Psoas muscle (tissue), 8 donors: ENCODE measurements at places on chromosomes 2 and 18. TPM values are rescaled to one million over a fixed set of nuclear protein-coding genes. Genes with fewer than 3 reads are reported as not detected.

The TFCP2L1 gene
- total RNA-seq: 1.8 TPM

The SLC9A2 gene
- 9.2 TPM for total RNA-seq

The CD8A gene
- total RNA-seq: 0.27 TPM

The KLHL41 gene
- total RNA-seq: 3,419 TPM

The CAPN13 gene
- not detected for total RNA-seq

- DNase-seq: no peak
Observed at GRCh38 chr2:201784563-201784962, 3.8 kb upstream of the ALS2 start.

DNA sequence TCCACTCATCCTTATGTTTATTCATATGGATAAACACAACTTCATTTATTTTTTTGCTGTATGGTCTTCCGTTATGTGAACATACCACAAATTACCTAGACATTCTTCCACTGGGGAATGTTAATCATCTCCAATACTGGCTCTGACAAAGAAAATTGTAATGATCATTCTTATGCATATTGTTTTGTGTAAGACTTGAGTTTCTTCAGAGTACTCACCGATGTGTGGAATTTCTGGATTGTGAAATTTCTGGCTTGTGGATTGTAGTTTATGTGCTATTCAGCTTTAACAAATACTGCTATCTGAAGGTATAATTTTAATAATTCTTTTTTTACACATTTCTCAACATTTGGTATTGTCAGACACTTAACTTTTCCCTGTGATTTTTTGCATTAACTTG, 212.2 kb upstream of the THUMPD2 start:
- no peak for DNase-seq

GRCh38 chr2:228819701-228820100, 451.4 kb downstream of the PID1 start:
- no peak for DNase-seq

- no peak for DNase-seq
Observed at GRCh38 chr2:22829791-22830190, 555.2 kb upstream of the KLHL29 start.

- DNase-seq: no peak
Observed at GRCh38 chr18:47215554-47216138, 35.8 kb downstream of the SKOR2 start.

GRCh38 chr2:128108166-128108565, 17.2 kb downstream of the UGGT1 start:
- DNase-seq: no peak

DNA sequence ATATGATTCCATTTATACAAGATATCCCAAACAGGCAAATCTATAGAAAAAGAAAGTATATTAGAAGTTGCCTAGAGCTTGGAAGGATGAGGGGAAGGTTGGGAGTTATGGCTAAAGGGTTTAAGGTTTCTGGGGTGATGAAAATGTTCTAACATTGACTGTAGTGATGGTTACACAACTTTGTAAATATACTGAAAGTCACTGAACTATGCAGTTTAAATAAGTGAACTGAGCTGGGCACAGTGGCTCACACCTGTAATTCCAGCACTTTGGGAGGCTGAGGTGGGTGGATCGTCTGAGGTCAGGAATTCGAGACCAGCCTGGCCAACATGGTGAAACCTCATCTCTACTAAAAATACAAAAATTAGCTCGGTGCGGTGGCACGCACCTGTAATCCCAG, 91.5 kb downstream of the ATAD2B start:
- DNase-seq: no peak

- DNase-seq: no peak
Observed at GRCh38 chr2:16261791-16262190, 321.4 kb downstream of the MYCN start.

- DNase-seq: no peak
Observed at GRCh38 chr2:225994748-225995405, 595.4 kb downstream of the NYAP2 start.

DNA sequence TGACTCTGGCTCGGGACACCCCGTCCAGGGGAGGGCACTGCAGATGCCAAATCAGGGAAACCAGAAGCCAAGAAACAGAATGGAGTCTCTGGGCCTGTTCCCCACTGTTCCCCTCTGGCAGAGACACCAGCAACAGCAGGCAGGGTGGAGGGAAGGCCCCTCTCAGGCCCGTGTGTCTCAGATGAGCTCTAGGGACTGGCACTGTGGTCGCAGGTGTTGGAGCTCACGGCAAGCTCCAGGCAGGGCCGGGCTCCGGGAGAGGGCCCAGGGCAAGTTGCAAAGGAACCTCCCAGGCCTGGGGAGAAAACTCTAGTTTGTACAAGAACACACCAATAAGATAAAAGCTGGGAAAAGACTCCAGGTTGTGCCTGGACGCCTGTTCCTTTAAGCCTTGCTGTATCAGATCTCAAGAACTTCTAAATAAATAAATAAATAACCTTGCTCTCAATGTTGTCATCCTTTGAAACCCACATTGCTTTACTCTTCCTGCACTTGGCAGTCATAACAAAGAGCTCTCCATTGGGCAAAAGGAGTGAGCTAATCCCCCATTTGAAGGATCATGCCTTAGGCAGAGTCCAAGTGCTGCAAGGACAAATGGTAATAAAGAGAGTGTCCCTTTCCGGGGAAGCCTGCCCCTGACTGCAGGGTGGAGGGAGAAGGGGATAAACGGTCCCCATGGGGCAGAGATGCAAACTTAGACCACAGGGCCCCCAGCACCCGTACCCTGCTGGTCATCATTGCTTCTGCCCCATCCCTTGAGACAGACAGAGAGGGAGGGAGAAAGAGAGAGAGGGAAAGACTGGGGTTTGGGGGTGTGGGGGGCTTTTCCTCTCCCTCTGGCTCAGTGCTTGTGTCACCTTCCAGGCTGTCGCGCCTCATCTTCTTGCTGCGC, 33.3 kb downstream of the CNGA3 start:
- no peak for DNase-seq

DNA sequence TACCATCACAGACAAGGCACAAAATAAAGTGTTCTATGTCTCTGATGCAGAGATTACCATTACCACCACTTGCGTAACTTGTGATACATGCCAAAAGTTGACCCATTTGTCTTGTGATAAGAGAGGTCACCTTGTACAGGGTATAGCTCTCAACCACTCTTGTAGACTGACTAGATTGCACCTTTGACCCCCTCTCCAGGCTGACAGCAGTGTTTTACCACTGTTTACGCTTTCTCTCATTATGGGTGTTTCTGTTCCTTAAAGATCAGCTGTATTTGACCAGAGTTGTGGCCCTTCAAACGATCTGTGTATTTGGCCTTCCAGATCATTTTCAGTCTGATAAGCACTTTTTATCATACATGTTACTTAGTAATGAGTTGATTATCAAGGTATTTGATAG, 215.7 kb upstream of the HNMT start:
- DNase-seq: no peak

- no peak for DNase-seq
Observed at GRCh38 chr2:10619643-10620042, 70.1 kb downstream of the NOL10 start.

DNA sequence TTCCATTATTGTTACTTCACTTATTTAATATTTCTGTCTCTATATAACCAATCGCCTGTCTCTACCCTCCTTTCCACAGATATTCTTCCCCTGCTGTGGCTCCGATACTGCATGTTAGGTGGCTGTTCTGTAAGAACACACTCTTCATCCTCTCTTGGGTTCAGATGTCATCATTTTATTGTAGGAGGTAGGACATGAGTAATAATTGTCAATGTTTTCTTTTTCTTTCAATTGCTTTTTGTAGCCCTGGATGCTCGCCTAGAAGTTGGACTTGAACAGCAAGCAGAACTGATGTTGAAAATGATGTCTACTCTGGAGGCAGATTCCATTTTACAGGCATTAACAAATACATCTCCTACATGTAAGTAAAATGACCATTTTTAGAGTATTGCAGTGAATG, 128.6 kb downstream of the BIRC6 start:
- DNase-seq: no peak

GRCh38 chr18:10188971-10189810, 265.2 kb upstream of the APCDD1 start:
- no peak for DNase-seq

DNA sequence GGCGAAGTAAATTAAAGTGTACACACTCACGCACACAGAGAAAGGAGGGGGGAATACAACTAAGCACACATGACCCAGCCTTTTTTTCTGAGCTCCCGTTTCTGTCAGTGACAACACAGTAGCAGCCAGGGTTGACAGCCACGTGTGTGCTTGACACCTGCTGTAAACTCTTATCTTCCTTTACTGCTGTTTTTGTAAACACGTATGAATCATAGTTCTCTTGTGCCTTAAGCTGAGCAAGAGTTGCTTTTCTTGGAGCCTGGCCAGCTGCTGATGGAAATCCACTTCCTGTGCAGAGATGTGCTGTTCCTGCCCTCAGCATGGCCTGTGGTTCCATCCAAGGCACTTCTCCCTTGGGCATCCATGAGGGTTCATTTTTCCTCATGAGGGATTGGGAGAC, 561.9 kb downstream of the GALR1 start:
- no peak for DNase-seq

DNA sequence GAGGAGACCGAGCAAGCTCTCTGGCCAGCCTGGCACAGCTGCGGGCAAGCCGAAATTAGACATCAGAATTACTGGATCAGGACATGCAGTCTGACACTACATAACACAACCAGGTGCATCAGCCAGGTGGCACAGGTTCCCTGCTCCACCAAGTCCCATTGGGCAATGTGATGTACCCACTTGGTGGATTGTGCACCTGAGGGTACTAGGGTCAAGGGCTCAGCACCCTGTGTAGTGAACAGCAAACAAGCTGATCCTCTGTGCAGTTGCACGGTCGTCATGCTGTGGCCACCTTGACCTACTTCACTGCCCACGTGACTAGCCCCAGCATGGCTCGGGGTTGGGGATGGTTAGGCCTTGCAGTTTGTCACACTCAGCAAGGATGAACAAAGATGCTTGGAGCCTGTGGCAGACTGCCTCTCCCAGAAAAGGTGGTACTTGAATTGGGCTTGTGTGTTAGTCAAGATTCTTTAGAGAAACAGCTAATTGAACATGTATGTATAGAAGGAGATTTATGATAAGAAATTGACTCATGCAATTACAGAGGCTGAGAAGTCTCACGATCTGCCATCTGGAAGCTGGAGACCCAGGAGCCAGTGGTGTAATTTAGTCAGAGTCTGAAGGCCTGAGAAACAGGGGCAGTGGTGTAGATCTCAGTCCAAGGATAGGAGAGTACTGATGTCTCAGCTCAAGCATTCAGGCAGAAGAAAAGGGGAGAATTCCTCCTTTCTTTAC, 71.4 kb upstream of the TMEM87B start:
- no peak for DNase-seq

GRCh38 chr2:177746358-177746757, 326.2 kb downstream of the PDE11A start:
- DNase-seq: no peak

DNA sequence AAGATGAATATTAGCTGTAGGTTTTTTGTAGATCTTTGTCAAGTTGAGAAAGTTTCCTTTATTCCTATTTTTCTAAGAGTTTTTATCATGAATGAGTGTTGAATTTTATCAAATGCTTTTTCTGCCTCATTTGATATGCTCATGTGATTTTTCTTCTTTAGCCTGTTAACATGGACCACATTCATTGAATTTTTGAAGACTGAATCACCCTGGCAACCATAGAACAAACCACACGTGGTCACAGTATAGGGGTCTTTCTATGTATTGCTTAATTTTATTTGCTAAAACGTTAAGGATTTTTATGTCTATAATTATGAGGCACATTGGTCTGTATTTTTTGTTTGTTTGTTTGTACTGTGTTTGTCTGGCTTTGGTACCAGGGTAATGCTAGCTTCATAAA, 201.7 kb upstream of the CWC22 start:
- DNase-seq: no peak

DNA sequence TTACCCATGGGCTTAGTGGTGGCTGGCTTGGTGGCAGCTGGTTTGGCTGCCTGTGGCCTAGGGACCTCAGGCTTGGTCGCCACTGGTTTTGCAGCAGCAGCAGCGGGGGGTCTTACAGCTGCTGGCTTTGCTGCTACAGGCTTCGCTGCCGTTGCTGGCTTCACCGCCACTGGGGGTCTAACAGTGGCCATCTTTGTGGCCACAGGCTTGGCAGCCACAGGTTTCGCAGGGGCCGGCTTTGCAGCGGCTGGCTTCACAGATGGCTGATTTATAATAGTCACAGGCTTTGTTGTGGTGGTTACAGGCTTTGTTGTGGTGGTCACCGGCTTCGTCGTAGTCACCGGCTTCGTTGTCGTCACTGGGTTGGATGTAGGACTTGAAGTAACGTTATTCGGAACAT, 77.8 kb downstream of the COL6A3 start:
- no peak for DNase-seq

- no peak for DNase-seq
Observed at GRCh38 chr2:15667809-15668556, 76.3 kb downstream of the DDX1 start.

GRCh38 chr2:168912901-168913369, 11.8 kb downstream of the G6PC2 start:
- peak; percentile 89 for DNase-seq

DNA sequence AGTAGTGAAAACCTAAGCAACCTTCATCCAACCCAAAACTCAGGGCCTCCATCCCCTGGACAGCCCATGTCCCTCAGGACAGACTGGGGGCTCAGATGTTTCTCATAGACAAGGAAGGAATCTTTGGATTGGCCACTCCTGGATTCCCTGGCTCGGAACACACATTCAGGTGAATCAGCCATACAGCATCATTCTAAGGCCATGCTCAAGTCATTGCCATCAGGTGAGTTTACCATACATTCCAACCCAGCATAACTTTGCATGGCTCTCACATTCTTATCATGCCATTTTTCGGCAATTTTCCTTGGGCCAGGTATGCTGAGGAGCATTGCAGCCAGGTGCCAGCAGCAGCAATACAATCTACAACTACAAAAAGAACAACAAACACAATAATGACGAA, 34.6 kb upstream of the SERPINE2 start:
- DNase-seq: no peak

DNA sequence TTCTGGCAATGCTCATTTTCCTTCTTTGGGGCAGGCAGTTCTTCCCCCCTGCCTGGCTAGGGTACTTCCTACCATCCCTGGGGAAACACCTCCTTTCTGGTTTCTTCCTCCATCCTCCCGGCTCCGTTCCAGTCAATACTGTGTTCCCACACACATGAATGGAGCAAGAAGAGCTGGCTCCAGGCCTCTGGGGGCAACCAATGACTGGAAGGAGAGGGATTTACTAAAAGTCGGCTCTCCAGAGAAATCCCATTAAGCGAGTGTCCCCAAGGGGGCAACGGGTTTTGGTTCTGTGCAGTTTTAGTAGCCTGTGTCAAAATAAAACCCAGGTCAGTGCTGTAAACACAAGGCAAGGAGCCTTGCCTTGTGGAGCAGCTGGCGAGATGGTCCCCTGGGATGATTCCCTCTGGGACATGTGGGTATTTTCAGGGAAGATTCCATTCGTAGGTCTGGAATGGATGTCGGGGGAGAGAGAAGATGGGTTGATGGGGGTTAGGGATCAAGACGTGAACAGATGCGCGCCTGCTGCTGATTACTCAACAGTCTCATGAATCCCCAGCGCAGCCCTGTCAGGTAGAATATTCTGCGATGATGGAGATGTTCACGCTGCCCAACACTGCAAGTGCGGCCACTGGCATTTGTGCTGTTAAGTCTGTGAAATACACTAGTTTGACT, 32.0 kb downstream of the EMILIN2 start:
- DNase-seq: no peak
